Stimulated activated naive CD4-positive, alpha-beta T cell treated with Interleukin-2 at 50 U/mL for 16 hours (primary cell): ENCODE measurements at places on chromosomes 6 and 20.

- no peak for DNase-seq
These were observed 3.1 kb upstream of the RRAGD start for GRCh38 chr6:89415185-89415584.

- no peak for DNase-seq
These were observed 71.1 kb downstream of the NINL start for GRCh38 chr20:25514195-25514594.

GRCh38 chr6:91539456-91539855 is 952.6 kb upstream of the MAP3K7 start:
- DNase-seq, result no peak

DNA sequence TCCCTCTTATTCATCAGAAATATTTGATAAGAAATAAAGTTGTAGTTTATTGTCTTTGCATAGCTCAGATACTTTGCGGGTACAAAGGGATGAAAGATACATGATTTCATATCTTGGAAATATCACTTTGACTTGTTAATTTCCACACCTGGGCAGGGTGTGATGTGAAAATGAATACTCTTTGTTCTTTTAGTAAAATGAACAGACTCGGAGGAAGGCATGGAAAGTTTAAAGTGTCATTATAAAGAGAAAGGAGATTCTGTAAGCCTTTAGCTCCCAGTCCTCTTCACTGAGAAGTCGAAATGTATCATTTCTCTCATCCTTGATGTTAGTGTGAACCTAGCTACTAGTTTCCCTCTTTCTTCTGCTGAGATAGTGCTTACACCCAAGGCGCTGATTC is 36.7 kb upstream of the AKIRIN2 start:
- no peak for DNase-seq

- no peak for DNase-seq
These were observed 448 bp upstream of the RIN2 start for GRCh38 chr20:19757487-19758132.

GRCh38 chr6:53712078-53712477 is 46.5 kb upstream of the KLHL31 start:
- no peak for DNase-seq

DNA sequence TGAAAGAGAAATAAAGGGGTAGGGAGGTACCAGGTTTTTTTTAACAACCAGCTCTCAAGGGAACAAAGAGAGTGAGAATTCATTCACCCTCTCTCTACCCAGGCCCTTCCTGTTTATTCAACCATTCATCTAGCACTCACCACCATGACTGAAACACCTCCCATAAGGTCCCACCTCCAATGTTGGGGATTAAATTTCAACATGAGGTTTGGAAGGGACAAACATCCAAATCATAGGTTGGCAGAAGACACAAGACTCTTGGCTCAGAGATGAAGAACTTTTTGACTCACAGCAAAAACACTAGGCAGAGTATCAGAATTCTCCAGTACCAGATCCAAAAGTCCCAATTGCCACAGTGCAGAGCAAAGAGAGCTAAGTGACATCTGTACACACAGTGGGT is 186.3 kb downstream of the EDN1 start:
- DNase-seq, result no peak
